ENCODE measurements at places on chromosomes 11 and 22.

- no peak for DNase-seq
Measured at GRCh38 chr11:128926437-128927107, 16.1 kb downstream of the TP53AIP1 start.

DNA sequence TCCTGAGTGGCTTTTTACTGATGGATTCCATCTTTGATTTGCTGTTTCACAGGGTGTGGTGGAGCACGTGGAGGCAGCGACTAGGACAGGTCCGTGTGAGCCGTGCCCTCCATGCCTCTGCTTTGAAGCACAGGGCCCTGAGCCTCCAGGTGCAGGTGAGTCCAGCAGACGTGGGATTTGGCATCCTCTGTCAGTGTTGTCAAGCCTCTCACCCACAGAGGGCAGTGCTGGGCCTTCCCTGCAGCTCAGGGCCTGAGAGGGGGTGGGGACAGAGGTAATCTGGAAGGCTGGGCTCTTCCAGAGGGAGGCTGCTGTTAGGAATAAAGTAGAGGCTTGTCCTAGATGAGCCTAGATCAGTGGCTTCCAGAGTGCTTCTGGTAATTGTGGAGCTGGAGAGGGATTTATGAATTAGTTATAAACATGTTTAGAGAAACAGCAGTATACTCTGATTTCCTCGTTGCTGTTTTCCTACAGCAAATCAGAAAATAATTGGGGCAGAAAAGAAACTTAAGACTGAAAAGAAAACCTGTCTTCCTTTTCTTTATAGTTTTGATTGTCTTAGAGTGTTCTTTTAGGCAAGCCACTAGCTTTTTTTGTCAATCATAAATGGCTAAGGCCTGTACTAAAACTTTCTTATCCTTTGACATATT lies 65.0 kb downstream of the SFI1 start:
- peak; percentile 35 for DNase-seq

DNA sequence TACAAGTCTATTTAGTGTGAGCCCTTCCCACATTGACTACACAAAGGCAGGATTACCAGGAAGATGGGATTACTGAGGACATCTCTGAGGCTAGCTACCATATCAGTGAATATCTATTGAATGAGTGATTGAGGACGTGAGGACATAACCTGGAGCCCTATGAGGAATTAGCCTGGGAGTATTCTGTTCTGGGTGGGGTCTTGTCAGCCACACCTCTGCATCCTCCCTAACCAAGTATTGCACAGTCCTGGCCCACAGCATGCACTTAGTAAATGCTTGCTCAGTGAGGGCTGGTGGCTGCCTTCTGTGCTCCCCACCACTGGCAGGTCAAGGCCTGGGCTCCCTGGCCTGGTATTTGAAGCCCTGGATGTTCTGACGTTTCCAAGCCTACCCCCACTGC lies 14.8 kb downstream of the DUSP18 start:
- no peak for DNase-seq

DNA sequence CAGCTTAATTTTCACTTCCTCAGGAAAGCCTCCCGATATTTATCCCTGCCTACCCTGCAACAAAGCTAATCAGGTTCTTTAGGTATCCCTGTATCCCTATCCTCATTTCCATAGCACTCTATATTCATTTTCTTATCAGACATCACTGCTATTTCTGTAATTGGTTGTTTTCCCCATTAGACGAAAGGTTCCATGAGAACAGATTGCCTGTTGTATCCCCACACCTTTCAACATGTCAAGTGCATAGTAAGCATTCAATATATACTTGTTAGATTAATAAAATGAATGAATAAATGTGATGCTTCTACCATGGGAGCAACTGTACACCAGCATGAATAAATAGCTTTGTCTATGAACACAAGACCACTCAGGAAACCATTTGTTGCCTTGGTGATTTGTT lies 499.8 kb downstream of the DLG2 start:
- no peak for DNase-seq

- DNase-seq: no peak
Measured at GRCh38 chr11:14858404-14858803, 33.6 kb downstream of the CYP2R1 start.

DNA sequence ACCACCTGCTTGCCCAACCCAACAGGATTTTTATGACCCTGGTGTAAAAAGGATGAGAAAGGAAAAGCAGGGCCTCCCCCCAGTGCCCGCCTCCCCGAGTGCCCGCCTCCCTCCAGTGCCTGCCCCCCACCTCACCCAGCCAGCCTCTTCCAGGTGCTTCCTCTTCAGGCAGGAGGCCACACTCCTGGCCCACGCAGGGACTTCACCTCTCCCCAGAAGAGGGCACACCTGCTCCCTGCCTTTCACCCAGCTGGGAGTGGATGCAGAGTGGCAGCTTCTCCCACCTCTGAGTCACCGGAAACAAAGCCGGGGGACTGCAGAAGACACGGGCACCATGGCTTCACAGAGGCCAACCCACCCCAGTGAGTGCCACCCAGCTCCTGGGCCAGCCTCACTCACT lies 16.1 kb downstream of the CPT1A start:
- DNase-seq: no peak

Measured in stimulated activated CD8-positive, alpha-beta memory T cell treated with anti-CD3 and anti-CD28 coated beads, Interleukin-2, amount 100 ng/mL, for 48 hours (primary cell).